Pericardium fibroblast (primary cell): ENCODE measurements at places on chromosomes 5 and 9. TPM values are rescaled to one million over a fixed set of nuclear protein-coding genes. Genes with fewer than 3 reads are reported as not detected.

Gene PLPPR1
- total RNA-seq = not detected in 2 replicates

Gene CEL
- total RNA-seq = 0.26 and 0.70 TPM in 2 replicates

Gene PCDHGA7
- 4.4 and 5.1 TPM in 2 replicates for total RNA-seq

Gene C9orf153
- not detected in 2 replicates for total RNA-seq

Gene AK6
- 10.7 and 14.7 TPM in 2 replicates for total RNA-seq

Gene DCTN3
- total RNA-seq = 129 and 185 TPM in 2 replicates

Gene PTPA
- 69.8 and 87.5 TPM in 2 replicates for total RNA-seq

Gene FOXD4L4
- not detected in 2 replicates for total RNA-seq

Gene TMC1
- total RNA-seq = 1.2 TPM in 1 of 2 replicates, not detected in the other

Gene CTNND2
- total RNA-seq = 2.6 TPM in 1 of 2 replicates, not detected in the other

Gene WNT8A
- not detected in 2 replicates for total RNA-seq

Gene MAPK9
- 16.3 and 20.4 TPM in 2 replicates for total RNA-seq

Gene ARHGEF28
- 7.9 and 8.3 TPM in 2 replicates for total RNA-seq

Gene MAML1
- total RNA-seq = 16.5 and 17.7 TPM in 2 replicates

Gene C5orf15
- 54.2 and 58.6 TPM in 2 replicates for total RNA-seq

Gene DMRT3
- not detected in 2 replicates for total RNA-seq

Gene ADCY2
- 1.4 TPM in 1 of 2 replicates, not detected in the other for total RNA-seq

Gene IGIP
- total RNA-seq = 3.6 and 5.5 TPM in 2 replicates

Gene NELFB
- total RNA-seq = 33.8 and 44.2 TPM in 2 replicates

Gene GMCL2
- not detected in 2 replicates for total RNA-seq

Gene REEP2
- 4.8 and 5.4 TPM in 2 replicates for total RNA-seq

Gene SCGB3A1
- not detected in 2 replicates for total RNA-seq

Gene SPOCK1
- 35.1 and 97.0 TPM in 2 replicates for total RNA-seq

Gene APBA1
- total RNA-seq = 3.7 and 11.3 TPM in 2 replicates

Gene CDKN2B
- total RNA-seq = 8.9 and 21.8 TPM in 2 replicates
